ENCODE measurements at places on chromosomes 12 and 14.

GRCh38 chr14:45298423-45299117, 45.6 kb upstream of the MIS18BP1 start:
- DNase-seq: no peak

DNA sequence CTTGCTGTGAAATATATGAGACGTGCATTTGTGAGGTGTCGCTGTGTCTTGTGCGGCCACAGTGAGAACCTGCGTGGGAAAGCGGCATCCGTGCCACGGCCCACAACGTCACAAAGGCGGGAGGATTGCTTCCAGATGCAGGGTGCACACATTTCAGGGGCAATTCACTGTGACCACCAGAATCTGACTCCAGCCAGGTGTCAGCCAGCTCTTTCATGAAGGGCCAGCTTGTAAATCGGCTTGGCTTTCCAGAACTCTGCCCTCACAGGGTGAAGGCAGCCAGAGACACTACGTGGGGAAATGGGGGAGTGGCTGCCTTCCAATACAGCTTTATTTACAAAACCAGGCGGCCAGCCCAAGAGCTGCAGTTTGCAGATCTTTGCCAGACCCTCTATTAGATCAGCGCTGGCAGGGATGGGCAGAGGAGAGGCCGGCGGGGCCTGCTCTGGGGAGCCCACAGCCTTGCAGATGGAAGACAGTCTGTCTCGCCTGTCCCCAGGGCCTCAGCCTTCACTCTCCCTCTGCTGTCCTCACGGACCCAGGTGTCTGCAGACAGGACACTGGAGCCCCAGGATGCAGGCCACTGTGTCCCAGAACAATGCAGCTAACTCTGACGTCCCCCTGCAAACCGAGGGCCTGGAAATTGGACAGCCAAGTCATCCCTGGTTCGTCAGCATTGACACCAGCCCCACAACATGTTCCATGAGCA, 53.5 kb downstream of the ADGRD1 start:
- DNase-seq: no peak

- no peak for DNase-seq
These were observed 1299.9 kb downstream of the FSCB start for GRCh38 chr14:43207189-43207588.

- DNase-seq: no peak
These were observed 34.9 kb upstream of the EML1 start for GRCh38 chr14:99758121-99758821.

- DNase-seq: no peak
These were observed 1151.0 kb downstream of the BCL11B start for GRCh38 chr14:98120831-98121464.

- no peak for DNase-seq
These were observed 602 bp downstream of the PMEL start for GRCh38 chr12:55965240-55965639.

- no peak for DNase-seq
These were observed 76.9 kb downstream of the SMOC1 start for GRCh38 chr14:69955855-69956845.

GRCh38 chr12:40730281-40730680, 38.0 kb downstream of the CNTN1 start:
- DNase-seq: no peak

GRCh38 chr14:58121530-58122186, 30.4 kb downstream of the ARMH4 start:
- DNase-seq: no peak

GRCh38 chr14:102916347-102917055, 6.0 kb upstream of the AMN start:
- no peak for DNase-seq

GRCh38 chr12:107558816-107559382, 126.7 kb upstream of the PWP1 start:
- no peak for DNase-seq

- no peak for DNase-seq
These were observed 26.9 kb upstream of the FERMT2 start for GRCh38 chr14:52977798-52978197.

DNA sequence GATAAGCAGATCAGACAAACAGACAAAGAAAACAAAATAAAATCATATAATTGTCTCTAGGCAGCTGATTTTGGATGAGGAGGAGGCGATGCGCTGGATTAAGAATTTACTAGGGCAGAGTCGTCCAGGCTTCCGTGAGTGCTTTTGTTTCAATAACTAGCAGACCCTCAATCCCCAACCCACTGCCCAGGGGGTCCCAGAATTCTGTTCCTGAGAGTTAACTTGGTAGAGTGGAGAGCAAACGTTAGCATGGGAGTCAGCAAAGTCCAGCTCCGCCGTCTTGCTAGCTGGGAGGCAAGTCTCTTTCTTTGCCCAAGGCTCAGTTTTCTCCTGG, 95.5 kb upstream of the TBX5 start:
- no peak for DNase-seq

DNA sequence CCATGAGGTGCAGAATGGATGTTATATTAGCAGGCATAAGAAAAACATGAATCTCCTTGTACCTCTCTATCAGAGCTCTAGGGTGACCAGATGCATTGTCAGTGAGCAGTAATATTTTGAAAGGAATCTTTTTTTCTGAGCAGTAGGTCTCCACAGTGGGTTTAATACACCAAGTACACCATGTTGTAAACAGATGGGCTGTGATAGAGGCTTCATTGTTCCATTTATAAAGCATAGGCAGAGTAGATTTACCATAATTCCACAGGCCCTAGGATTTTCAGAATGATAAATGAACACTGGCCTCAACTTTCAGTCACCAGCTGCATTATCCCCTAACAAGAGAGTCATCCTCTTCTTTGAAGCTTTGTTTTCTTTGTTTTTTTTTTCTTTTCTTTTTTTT, 185.2 kb downstream of the ERC1 start:
- DNase-seq: no peak

- DNase-seq: no peak
These were observed 9.1 kb downstream of the MYRFL start for GRCh38 chr12:69834147-69834546.

- no peak for DNase-seq
These were observed 180.5 kb downstream of the CAND1 start for GRCh38 chr12:67449591-67450052.

DNA sequence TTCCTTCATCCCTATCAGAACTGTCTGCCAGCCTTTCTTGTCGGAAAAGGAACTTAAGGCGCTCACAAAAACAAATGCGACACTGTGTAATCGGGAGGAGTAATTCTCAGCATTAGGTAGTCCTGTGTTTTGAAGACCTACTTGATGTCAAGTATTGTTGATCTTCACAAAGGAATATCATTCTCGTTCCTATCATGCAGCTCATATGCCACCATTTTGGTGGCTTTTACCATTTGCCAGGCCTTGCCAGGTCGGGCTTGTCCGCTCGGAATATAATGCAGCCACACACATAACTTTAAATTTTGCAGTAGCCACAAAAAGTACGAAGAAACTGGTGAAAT, 903 bp upstream of the PPP4R3A start:
- DNase-seq: no peak

GRCh38 chr14:99309220-99309766, 37.3 kb upstream of the BCL11B start:
- no peak for DNase-seq

DNA sequence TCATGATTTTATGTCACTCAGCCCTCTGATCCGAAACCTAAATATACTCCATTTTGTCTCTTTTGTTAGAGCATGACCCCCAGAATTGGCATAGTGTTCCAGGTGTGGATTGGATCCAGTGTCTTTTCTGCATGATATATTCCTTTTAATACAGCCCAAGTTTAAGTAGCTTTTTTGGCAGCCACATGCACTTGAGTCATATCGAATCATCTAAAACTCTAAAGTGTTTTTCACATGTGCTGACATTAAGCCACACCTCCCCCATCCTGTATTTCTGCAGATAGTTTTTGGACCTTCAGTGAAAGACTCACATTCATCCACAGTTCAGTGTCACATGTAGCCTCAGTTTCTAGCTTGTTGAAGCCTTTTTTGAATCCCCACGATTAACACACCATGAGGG, 30.6 kb downstream of the BORCS5 start:
- DNase-seq: no peak

DNA sequence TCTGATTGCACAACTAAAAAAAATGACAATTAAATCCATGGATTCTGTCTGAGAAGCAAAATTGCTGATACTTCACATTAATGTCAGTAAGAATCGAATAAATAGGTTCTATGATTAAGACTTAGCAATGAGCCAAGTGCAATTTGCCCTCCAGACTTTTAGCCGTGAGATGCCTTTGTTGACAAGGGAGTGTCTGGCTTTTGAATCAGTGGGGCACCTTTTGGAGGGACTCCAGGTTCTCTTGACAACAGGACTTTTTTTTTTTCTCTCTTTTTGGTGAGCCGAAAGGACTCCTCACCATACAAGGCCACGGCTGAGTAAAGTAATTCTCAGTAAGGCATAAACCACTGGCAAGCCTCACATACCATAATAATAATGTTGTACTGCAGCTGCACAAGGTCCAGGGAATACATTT, 4.7 kb upstream of the MDM1 start:
- no peak for DNase-seq

GRCh38 chr14:67426161-67426560, 14.2 kb upstream of the PLEK2 start:
- DNase-seq: no peak

DNA sequence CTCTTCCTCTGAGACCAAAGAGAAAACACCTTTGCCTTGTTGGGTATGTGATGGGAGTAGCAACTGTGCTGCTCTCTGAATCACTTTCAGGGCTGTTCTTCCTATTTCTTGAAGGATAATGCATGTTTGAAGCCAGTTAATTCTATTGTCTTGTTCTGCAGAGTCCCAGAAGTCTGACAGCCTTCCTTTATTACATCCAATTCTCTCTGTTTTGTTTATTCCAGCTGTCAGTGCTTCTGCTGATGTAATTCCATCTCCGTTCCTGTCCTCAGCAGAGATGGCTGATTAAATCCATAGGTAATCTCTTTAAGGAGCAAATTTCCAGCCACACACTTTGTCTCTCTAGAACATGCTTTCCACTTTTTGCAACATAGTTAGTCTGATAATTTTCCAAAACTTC, 59.7 kb downstream of the MGAT4C start:
- no peak for DNase-seq

- no peak for DNase-seq
These were observed 59.4 kb downstream of the TSPAN11 start for GRCh38 chr12:30985814-30986452.

- no peak for DNase-seq
These were observed 124.5 kb downstream of the PTPRO start for GRCh38 chr12:15446807-15447206.

DNA sequence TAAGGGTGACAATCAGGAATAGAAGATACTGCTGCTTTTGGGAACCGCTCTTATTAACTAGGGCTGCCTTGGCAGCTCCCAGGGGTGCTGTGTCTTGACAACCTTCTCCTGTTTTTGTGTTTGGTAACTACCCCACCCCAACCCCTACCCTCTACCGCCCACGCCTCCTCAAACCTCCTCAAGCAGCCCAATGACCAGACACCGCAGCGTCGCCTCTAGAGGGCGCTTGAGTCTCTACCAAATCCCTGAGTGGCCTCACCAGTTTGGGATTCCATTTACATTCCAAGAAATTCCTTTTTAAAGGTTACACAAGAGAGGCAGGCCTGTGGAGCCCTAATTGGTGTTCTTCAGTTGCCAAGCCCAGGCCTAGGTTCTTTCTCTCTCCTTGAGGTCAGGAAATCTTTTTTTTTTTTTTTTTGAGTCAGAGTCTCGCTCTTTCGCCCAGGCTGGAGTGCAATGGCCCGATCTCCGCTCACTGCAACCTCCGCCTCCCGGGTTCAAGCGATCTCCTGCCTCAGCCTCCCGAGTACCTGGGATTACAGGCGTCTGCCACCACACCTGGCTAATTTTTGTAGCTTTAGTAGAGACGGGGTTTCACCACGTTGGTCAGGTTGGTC, 72.4 kb upstream of the USP44 start:
- DNase-seq: no peak

DNA sequence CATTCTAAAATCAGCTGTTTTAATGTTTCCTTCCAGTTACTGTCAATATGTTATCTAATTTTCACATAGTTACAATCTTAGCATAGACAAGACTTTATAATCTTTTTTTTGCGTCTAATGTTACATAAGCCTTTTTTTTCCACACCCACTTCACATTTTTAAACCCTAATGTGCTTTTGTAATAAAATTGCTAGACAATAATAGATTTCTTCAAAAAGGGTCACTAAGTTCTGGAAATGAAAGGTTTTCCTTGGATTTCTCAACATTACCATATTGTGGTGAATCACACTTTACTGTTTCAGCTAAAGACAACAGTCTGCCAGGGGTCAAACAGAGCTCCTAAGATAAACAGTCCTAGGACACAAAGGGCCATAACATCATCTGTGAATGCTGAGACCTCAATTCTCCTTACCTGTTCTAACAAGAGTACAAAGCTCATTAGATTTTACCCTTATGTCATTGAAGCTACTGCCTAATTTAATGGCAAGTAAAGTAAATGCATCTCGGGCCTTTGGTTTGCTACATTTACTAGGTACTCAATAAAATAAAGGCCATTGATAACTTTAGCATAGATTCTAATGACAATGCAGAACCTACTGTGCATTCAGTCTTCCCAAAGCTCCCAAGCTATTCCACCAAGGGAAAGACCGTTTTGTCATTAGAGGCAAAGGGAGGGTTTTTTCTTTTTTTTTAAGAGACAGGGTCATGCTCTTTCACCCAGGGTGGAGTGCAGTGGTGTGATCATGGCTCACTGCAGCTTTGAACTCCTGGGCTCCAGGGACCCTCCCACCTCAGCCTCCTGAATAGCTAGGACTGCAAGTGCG, 111.2 kb upstream of the SLC38A2 start:
- DNase-seq: no peak

GRCh38 chr12:55074806-55075205, 51.4 kb upstream of the OR9K2 start:
- no peak for DNase-seq

GRCh38 chr14:59474172-59474571, 9.0 kb upstream of the GPR135 start:
- DNase-seq: no peak

- no peak for DNase-seq
These were observed 63.2 kb downstream of the NAV3 start for GRCh38 chr12:77893918-77894317.

- DNase-seq: no peak
These were observed 61.6 kb upstream of the GZMB start for GRCh38 chr14:24695265-24696241.

- no peak for DNase-seq
These were observed 115.9 kb downstream of the NAV3 start for GRCh38 chr12:77946541-77947061.

- no peak for DNase-seq
These were observed 25.2 kb downstream of the FAM234B start for GRCh38 chr12:13069380-13069779.

GRCh38 chr12:51869496-51869865, 18.4 kb upstream of the ANKRD33 start:
- DNase-seq: no peak

DNA sequence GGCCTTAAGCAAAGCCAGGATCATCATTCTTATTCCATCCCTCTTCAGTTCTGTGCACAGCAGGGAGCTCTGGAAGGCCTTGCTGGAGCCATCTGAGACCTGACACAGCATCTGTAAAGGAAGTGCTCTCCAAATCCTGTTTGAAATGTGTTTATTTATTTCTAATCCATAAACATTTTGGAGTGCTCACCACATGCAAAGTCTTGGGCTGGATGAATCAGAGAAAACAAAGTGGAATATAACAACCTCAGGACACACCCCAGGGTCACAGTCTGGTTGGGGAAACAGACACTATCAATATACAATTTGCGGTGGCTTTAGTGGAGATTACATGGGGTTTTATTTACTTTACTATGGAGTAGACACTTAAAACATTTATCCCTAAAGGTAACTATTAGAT, 54.3 kb downstream of the BMP4 start:
- no peak for DNase-seq

Measured in activated T-helper 1 cell treated with anti-CD3 and anti-CD28 coated beads, Interleukin-2, amount 50 U/mL, for 16 hours (primary cell).